GM18507 (cell line): ENCODE measurements at places on chromosomes 3 and 15.

GRCh38 chr15:95470997-95471689, 859.4 kb upstream of the NR2F2 start:
- DNase-seq = no peak

DNA sequence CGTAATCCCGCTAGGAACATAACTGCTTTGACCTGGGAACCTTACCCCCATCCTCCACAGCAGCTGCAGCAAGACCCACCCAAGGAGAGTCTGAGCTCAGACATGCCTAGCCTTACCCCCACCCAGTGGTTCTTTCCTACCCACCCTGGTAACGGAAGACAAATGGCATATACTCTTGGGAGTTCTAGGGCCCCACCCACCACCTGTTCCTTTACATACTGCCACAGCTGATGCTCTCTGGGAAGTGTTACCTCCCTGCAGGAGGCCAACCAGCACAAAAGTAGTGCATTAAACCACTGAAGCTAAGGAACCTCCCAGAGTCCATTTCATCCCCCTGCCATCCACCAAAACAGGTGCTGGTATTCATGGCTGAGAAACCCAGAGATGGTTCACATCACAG, 50.6 kb upstream of the AZI2 start:
- no peak for DNase-seq

- no peak for DNase-seq
Observed at GRCh38 chr15:49712162-49712561, 91.3 kb downstream of the DTWD1 start.

- DNase-seq = no peak
Observed at GRCh38 chr3:155895379-155895900, 25.0 kb downstream of the GMPS start.

DNA sequence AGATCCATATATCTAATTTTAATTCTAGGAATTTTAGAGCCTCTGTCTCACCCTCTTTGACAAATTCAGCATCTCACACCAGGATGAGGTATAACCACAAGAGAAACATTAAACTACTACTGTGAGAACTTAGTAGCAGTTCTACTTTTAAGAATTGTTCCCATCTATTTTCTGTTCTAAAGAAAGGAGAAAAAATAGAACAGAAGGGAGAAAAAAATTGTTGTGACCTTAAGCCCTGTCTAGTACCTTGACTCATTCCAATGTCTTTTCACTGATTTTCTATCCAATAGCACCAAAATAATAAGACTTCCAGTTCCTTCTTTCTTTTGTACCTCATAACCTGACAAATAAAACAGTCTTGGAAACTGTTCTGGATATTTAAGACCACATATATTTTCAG, 37.0 kb downstream of the FRMD5 start:
- DNase-seq = no peak

GRCh38 chr15:31327669-31328427, 1.2 kb downstream of the KLF13 start:
- no peak for DNase-seq

DNA sequence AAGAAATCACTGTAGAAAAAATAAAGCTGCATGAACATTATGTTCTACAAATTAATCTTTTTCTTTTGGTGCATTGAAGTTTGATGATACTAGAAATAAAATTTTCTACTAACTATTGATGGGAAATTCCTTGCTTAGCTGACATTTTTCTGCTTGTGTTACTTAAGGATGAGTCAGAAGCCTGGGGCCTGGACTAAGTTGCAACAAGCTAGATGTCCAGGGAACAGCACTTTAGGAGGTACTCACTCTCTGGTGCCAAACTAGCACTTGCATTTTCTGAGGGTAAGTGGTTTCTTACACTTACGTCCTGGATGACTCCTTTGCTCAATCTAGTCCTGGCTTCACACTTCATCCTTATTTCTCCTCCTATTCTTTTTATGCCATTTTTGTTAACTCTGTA, 945.1 kb downstream of the IGSF11 start:
- no peak for DNase-seq

- DNase-seq = no peak
Observed at GRCh38 chr15:37075777-37076176, 24.6 kb downstream of the MEIS2 start.

DNA sequence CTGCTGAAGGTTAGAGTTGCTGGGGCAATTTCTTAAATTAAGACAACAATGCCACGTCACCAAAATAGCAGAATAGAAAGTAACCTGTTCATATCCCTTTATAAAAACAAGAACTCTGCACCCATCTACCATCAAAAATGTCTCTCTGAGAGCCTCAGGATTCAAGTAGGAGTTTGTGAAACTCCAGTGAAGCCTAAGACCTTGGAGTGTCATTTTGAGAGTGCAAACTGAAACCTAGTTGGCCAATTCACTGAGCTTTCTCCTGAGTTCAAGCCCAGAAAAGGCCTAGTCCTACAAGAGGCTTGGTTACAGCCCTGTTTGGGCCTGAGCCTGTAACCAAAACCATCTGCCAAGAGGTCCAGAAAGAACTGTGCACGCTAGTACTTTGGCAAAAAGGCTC, 335.1 kb downstream of the EFHB start:
- DNase-seq = no peak

GRCh38 chr15:58139989-58140522, 1.9 kb downstream of the AQP9 start:
- no peak for DNase-seq

- DNase-seq = no peak
Observed at GRCh38 chr3:157046520-157046919, 113.4 kb downstream of the CCNL1 start.

- no peak for DNase-seq
Observed at GRCh38 chr3:49805367-49805782, 2.3 kb downstream of the INKA1 start.

- no peak for DNase-seq
Observed at GRCh38 chr3:154943981-154944380, 136.1 kb upstream of the MME start.

GRCh38 chr3:35137612-35138011, 501.7 kb upstream of the ARPP21 start:
- no peak for DNase-seq

- DNase-seq = no peak
Observed at GRCh38 chr3:105616374-105617121, 249.8 kb downstream of the ALCAM start.

DNA sequence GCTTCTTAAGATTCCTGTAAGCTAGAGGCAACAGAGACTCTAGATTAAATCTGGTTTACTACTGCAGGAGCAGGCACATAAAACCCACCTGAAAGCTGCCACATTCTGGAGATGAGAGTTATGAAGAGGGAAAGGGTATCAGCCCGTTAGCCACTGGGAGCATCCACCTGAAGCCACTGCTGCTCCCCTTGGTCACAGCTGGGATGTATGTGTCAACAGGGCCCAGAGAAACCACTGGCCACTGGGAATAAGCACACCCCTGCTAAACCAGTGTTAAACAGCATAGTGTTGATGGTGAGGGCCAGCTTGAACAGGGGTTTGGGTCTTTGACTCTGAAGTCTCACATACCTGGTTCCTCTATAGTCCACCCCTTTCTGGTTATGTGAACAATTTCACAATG, 10.9 kb downstream of the SLCO2A1 start:
- DNase-seq = no peak

DNA sequence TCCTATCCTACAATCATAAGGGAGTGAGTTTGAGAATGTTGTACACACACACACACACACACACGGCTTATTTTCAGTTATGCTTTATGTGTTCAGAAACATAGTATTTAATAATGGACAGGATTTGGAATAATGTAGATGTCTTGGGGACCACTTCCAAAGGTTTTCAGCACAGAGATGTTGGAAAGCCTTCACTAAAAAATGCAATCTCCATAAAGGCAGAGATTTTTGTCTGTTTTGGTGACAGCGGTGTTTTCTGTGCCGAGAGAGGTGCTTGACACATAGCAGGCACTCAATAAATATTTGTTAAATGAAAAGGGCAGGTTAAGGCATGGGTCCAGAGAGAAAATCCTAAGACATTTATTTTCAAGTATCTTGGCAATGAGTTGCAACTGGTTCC, 428.2 kb upstream of the RGMA start:
- DNase-seq = no peak

DNA sequence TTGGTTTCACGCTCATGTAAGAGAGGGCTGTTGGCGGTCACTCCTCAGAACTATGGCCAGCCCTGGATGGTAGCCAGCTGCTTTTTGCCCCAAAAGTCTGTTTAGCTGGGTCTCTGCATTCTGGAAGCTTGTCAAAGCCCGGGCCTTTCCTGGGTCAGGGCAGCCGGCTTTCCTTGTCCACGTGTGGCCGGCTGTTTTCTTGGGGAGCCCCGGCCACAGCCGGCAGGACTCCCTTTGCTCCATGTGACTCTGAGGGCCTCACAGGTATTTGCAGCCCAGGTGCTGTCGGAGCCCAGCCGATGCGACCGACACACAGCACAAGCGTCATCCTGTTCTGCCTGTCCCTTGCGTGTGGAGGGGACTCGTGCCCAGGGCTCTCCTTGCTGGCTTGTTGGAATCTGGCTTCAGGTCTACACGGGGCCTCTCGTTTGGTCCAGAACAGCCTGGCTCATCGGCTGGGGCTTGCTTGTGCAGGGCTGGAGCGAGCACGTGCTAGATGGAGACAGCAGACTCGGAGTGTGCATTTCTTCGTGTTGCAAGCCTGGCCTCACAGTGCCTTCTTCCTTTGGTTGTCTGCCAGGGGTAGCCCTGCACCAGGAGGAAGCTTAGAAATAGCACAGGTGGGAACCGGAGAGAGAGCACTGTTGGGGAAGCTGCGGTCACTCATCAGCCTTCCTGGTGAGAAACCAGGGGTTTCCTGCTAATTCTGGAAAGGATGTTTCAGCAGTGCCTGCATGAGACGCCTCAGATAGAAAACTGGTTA, 51.5 kb downstream of the PGPEP1L start:
- DNase-seq = no peak
